EH (cell line): ENCODE measurements at places on chromosomes 12 and 14.
A peak's percentile ranks its signal among the peaks of the same experiment; 100 is the strongest.

- no peak for DNase-seq
Measured at GRCh38 chr12:44703182-44703910, 172.8 kb downstream of the NELL2 start.

GRCh38 chr12:99026332-99027054 is 381.4 kb downstream of the APAF1 start:
- no peak for DNase-seq

DNA sequence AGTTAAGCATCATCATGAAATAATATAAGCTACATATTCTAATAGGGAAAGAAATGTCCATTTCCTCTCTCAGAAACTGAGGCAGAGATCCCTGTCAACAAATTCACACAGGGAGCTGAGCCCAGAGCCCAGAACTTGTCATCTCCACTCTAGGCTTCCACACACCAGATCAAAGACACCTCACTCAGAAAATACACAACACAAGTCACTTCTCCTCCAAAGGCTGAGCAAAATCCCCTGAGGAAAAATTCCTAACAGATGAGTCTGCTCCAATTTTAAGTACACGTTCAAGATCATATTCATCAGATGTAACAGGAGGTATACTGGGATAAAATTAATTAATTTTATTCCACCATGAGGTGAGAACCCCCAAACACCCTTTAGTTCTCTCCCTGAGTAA is 227.3 kb downstream of the DPF3 start:
- DNase-seq = peak; percentile 92

DNA sequence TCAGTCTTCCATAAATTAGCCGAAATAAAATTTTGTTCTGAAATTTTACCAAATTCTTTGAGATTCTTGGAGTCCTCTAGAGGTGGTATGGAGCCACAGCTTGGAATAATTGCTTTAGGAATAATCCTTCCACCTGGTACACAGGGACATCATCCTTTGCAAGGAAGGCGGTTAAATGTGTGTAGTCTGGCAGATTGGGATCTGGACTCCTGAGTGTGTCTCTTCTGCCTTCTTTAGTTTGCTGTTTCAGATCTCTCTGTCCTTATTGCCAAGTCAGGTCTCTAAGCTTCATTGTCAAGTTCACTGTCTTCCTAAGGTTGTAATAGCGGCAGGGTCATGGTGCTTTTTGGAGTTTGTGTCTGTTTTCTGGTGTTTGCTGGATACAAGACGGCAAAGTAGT is 393.9 kb upstream of the RGS6 start:
- DNase-seq = no peak

- DNase-seq = no peak
Measured at GRCh38 chr12:29389295-29389919, 8.4 kb upstream of the ERGIC2 start.
